ENCODE measurements at places on chromosomes 2 and 18.
A peak's percentile ranks its signal among the peaks of the same experiment; 100 is the strongest.

DNA sequence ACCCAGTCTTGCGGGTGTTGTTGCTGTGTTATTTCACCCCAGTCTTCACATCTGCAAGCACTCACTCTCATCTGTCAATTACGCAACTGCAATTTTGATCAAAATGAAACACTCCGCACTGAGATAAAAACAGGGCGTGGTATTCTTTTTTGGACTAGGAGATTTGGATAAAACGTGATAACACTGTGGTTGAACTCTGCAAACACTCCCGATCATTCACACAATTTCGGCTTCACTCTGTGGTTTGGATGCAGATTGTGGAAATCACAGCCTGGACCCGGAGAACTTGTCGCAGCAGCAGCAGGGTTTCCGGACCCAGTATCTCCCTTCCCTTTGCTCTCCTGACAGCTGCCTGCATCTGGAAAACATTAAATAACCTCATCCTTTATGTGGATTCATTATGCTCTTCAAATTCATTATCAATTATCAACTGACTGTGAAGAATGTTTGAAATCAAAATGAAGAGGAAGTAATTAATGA lies 49.4 kb upstream of the APCDD1 start:
- no peak for DNase-seq

DNA sequence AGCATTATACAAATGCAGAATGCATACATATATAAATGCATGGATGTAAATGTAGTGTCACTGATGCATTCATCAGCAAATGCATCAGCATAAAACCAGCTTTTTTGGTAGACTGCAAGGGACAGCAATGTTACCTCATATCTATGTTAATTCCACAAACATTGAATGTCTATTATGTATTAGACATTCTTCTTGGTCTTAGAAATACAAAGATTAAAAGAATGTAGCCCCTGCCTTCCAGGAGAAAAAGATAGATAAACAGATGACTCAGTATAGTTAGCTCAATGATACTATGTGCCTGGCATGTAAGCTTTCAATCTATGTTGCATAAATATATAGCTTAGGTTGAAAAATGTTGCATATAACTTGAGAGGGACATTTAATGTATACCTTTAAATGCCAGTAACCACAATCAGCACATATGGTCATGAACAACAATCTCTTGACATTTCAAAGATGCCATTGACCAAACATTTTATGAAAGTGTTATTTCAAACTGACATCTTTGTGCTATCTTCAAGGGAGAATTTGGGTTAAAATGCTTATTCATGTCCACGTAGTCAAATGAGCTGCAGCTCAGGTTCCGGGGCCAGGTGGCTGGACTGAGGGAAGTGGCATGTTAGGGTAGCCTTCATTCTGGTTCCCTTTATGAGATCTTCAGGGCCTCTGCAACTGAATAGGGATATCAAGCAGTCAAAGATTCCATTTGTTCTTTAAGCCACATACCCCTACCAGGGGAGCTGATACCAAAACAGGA lies 45.2 kb upstream of the GCG start:
- DNase-seq = no peak

- DNase-seq = no peak
These were observed 68.6 kb downstream of the PLEKHM3 start for GRCh38 chr2:207956771-207957170.

DNA sequence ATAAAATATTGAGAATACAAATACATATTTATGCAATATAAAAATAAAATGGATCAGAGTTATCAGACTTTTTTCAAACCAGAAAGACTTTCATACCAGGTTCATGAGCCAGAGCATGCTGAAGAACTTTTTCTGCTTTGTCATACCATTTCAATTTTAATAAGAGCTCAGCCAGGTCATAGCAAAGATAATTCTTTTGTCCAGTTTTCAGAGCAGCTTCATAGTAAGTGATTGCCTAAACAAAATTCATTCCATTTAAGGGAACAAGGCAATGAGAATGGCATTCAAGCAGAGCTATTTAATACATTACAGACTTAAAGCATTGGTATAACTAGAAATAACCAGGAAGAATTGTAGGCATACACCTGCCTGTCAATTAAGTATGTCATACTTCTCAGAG lies 42.3 kb downstream of the TTC21B start:
- no peak for DNase-seq

GRCh38 chr2:113203901-113204519 lies 30.2 kb downstream of the PSD4 start:
- DNase-seq = peak; percentile 71

GRCh38 chr2:195410074-195410671 lies 246.9 kb upstream of the SLC39A10 start:
- DNase-seq = no peak

- DNase-seq = no peak
These were observed 85.5 kb downstream of the TMEM247 start for GRCh38 chr2:46564811-46565241.

GRCh38 chr2:176924909-176925534 lies 287.6 kb upstream of the HNRNPA3 start:
- no peak for DNase-seq

GRCh38 chr2:233700028-233700635 lies 7.4 kb downstream of the UGT1A6 start:
- no peak for DNase-seq
